ENCODE measurements at places on chromosomes 16 and 17. TPM values are rescaled to one million over a fixed set of nuclear protein-coding genes. Genes with fewer than 3 reads are reported as not detected.

DNAAF8 gene
- 0.53 TPM for total RNA-seq

GRCh38 chr16:87311387-87311786 is 5.8 kb downstream of the C16orf95 start:
- DNase-seq, result no peak

DNA sequence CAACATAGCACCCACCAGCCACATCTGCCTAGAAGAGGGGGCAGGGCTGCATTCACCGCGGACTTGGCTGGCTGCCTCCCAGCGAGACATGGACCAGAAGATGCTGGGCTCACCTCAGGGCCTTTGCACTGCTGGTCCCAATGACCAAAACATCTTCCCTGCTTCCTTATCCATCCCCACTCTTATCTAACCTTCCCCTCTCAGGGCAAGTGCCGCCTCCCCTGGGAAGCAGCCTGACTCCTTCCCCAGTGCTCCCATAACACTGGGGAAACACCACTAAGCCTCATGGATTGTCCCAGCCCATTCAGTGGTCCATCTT is 5.7 kb downstream of the TMC6 start:
- no peak for DNase-seq

C16orf92 gene
- total RNA-seq, result not detected

WNT9B gene
- not detected for total RNA-seq

PYDC1 gene
- total RNA-seq, result not detected

AGRP gene
- not detected for total RNA-seq

ABCA8 gene
- not detected for total RNA-seq

PRR11 gene
- total RNA-seq, result 34.8 TPM

- peak; percentile 37 for DNase-seq
Measured at GRCh38 chr17:78344666-78345065, 15.2 kb downstream of the SOCS3 start.

DNASE1L2 gene
- 3.5 TPM for total RNA-seq

ADAD2 gene
- not detected for total RNA-seq

KRTAP4-3 gene
- not detected for total RNA-seq

Measured in natural killer cell treated with Interleukin-12 subunit alpha and Interleukin-12 subunit beta and Interleukin-15 and Interleukin-18, amount 100 ng/mL, for 72 hours (primary cell).